Kidney tubule cell (primary cell): ENCODE measurements at places on chromosomes 4 and X.

DNA sequence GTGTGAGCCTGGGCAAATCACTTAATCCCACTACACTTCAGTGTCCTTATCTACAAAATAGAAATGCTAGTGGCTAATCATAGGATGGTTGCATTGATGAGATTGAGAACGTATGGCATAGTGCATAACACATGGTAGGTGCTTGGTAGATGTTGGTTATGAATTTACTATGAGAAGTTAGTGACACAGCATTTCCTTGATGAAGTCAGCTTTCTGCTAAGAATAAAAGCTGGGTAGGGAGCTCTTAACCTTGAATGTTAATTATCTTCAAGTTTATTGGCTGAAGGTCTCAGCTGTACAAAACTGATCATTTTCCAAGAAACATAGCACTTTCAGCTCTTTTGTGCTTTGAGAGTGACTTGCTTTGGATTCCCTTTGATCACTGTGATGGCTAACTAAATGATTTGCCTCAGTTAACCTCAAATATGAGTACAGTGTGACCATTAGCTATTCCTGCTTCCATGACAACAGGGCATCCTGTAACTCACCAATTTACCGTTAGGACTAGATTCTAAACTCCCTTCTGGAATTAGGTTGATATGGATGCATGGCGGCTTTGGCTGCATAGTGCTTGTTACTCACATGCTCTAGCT is 17.8 kb downstream of the PDK3 start:
- peak; percentile 65 for DNase-seq

- no peak for DNase-seq
Measured at GRCh38 chr4:119930546-119930945, 136.1 kb downstream of the MAD2L1 start.

GRCh38 chr4:139458999-139459398 is 5.1 kb downstream of the RAB33B start:
- peak; percentile 39 for DNase-seq

DNA sequence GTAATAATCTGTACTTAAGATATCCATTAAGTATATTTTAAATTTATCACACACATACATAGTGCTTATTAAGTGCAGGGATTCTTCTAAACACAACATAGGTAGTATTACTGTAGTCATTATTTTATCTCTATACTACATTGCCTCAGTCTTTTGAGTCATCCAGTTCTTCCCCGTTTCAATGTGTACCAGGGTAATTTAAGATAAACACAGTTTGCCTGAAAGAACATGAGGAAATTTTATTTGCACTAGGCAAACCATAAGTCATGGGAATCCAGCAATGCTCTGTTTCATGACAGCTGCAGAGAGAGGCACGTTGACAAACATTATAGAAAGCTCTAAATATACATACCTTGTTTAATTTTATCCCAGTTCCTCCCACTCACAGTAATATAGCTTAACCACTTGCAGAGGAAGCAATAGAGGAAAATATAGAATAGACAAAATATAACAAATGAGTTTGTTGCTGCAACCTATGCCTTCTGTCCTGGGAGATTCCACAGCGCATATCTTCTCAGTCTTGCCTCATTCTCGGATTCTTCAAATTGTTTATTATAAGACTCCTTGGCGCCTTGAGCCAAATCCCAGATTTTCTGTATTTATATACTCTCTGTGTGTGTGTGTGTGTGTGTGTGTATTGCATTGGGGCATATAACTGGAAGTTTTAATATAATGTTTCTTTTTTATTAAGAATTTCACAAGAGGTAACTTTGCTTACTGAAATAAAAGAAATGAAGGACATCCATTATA is 258.6 kb downstream of the FAM133A start:
- no peak for DNase-seq

DNA sequence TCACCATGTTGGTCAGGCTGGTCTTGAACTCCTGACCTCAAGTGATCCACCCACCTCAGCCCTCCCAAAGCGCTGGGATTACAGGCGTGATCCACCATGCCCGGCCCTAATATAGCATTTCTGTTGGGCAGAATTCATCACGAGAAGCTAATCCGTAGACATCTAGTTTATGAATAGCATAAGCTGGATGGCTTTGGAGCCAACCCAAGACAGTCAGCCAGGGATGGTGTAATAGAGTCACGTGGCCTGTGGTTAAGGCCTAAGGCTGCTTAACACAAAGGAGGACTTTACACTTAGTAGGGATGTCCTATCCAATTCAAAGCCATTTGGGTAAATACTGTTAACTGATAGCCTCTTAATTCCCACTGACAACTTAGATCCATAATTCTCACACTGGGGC is 173.6 kb downstream of the RAP1GDS1 start:
- DNase-seq: no peak

- DNase-seq: peak; percentile 9
Measured at GRCh38 chr4:182973511-182973911, 56.3 kb upstream of the DCTD start.

GRCh38 chr4:26867914-26868684 is 7.5 kb downstream of the STIM2 start:
- DNase-seq: no peak

DNA sequence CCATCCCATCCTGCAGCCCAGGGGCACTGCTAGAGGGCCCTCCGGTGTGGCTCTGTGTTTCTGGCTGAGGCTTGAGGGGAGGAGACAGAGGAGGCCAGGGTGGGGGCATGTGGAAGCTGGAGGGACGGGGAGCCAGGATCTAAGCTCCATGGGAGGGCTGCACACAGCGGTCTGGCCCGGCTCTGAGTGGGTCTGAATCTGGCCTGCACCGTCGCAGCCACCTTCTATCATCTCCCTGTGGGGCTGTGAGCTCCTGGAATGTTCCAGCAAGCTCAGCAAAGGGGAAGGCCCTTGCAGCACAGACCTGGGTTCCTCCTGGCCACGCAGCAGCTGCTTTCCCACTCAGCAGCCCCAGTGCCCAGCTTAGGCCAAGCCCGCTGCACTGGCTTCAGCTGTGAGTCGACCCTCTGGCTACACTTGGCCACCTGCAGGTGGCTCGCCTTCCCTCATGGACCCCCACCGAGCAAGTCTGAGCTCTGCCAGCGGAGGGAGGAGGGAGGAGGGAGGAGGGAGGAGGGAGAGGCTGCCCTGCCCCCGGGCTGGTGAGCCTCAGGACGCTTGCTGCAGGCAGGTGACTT is 5.3 kb downstream of the NKX1-1 start:
- DNase-seq: no peak

DNA sequence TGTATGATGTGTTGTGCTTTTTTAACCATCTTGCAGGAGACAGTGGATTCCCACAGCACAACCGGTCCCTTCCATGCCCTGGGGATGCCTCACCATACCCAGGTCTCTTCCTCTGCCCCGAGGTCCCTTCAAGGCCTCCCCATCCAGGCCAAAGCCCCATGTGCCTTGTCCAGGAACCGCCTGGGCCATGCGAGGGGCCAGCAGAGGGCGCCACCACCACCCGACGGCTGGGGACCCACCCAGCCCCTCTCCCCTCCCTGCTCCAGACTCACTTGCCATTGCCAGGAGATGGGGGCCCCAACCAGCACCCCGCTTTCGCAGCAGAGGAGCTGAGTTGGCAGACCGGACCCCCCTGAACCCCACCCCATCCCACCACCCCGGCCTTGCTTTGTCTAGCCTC is 485.5 kb downstream of the TRAM1L1 start:
- no peak for DNase-seq

DNA sequence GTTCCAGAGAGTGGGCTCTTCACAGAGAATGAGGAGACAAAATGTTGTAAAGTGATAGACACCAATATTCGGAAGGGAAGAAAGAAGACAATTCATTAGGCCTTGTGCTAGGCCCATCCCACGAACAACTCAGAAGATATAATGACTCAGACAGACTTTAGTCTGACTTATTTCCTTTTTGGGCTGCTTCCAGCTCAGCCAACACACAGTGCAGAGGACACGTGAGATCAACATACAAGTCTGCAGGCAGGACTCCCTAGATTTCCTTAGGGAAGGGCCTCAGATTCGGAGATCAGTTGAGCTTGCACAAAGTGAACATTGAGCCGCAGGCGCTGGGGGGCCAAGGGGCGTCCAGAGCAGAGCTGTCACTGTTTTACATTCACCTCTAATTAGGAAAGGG is 290.7 kb upstream of the TENM3 start:
- DNase-seq: peak; percentile 92

- no peak for DNase-seq
Measured at GRCh38 chr4:3834186-3834662, 68.0 kb downstream of the ADRA2C start.

DNA sequence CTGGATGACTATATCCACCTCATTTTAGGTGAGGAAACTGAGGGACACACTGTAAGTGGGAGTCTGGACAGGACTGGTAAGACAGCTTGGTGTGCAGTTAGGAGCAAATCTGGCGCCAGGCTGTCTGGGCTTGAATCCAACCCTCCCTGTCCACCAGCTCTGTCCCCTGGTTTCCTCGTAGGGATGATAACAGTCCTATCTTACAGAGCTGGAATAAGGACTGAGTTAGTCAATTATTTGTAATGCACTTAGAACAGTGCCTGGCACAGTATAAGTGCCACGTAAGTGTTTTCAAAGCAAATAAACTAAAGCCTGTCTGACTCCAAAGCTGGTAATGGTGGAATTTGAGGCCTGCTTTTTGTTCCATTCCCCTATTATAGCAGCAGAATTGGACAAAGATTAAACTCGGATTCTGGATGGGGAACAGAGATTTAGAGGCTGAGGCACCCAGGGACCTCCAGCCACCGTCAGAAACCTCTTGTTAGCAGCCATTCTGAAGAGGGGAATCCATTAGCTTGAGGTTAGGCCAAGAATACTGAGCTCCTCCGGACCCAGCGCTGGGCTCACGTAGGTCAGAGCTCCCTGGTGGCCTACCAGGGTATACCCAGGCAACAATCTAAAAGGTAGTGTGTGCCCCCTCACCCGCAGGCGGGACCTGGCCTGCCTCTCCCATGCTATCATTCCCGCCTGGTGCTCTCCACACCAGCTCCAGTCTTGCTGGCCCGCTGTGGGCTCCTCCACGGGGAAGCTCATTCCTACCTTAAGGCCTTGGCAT is 102.1 kb downstream of the UCHL1 start:
- DNase-seq: peak; percentile 22
